ENCODE measurements at places on chromosomes 2 and 18. TPM values are rescaled to one million over a fixed set of nuclear protein-coding genes. Genes with fewer than 3 reads are reported as not detected.

DNA sequence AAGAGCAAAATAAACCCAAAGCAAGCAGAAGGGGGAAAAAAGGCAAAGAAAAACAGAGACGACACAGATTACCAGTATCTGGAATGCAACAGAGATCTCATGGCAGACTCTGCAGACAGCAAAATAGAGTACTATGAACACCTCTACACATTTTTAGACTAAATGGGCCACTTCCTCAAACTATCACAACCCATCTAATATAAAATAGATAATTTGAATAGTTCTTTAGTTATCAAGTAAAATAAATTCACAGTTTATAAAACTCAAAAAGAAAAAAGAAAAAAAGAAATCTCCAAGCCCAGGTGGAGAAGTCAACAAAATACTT lies 16.6 kb downstream of the SESTD1 start:
- DNase-seq, result no peak

DNA sequence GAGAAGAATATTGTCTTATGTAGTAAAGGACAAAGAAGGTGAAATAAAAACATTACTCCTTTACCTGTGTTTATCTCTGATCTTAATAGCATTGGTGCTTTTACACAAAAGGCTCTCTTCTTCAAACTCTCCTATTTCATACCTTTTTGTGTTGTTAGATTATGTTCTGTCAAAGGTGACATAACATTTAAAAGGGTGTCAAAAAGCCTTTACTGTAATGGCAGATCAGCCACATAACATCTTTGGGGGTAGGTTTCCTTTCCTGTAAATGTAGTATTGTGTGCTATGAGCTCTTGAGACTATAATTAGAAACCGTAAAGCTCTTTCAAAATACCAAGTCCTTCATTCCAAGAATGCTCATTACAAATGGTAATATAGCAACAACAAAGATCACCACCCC lies 400.1 kb downstream of the LNPK start:
- no peak for DNase-seq

GRCh38 chr2:128622371-128622770 lies 303.7 kb upstream of the HS6ST1 start:
- DNase-seq, result no peak

- DNase-seq, result no peak
These were observed 48.8 kb upstream of the ZDBF2 start for GRCh38 chr2:206225435-206226232.

Gene SLC40A1
- total RNA-seq, result 1.2 TPM
